CD8-positive, alpha-beta memory T cell (primary cell): ENCODE measurements at places on chromosomes 7 and 10.

GRCh38 chr10:33111488-33112051 lies 153.5 kb upstream of the ITGB1 start:
- no peak for DNase-seq

DNA sequence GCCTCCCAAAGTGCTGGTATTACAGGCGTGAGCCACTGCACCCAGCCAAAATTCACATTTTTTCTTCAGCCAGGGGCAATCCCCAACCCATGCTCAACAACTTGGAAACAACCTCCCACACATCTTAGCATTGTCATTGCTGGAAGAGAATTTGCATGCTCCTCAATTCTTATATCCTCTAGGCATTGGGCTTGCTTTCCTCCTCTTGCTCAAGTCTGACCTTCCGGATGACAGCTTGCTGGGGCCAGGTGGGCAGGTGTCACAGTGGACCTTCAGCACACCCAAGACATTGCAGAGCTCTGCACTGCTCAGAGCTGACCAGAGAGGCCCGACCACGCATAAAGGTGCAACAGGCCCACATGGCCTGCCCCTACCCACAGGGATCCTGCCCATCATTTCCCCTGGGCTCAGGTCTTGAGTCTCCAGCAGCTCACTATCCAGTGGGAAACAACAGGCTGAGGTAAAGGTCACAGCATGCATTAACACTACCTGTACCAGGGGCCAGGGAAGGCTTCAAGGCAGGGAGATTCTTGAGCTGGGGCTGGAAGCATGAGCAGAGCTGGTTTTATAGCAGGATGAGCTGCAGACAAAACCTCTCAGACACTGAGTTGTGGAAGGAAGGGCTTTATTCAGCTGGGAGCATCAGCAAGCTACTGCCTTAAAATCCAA lies 6.8 kb upstream of the GPR15LG start:
- DNase-seq = no peak

GRCh38 chr7:47827351-47827756 lies 120.9 kb downstream of the PKD1L1 start:
- no peak for DNase-seq

GRCh38 chr7:128738570-128739047 lies 550 bp upstream of the CALU start:
- DNase-seq = no peak

- no peak for DNase-seq
Measured at GRCh38 chr7:134101716-134102115, 25.4 kb upstream of the LRGUK start.

DNA sequence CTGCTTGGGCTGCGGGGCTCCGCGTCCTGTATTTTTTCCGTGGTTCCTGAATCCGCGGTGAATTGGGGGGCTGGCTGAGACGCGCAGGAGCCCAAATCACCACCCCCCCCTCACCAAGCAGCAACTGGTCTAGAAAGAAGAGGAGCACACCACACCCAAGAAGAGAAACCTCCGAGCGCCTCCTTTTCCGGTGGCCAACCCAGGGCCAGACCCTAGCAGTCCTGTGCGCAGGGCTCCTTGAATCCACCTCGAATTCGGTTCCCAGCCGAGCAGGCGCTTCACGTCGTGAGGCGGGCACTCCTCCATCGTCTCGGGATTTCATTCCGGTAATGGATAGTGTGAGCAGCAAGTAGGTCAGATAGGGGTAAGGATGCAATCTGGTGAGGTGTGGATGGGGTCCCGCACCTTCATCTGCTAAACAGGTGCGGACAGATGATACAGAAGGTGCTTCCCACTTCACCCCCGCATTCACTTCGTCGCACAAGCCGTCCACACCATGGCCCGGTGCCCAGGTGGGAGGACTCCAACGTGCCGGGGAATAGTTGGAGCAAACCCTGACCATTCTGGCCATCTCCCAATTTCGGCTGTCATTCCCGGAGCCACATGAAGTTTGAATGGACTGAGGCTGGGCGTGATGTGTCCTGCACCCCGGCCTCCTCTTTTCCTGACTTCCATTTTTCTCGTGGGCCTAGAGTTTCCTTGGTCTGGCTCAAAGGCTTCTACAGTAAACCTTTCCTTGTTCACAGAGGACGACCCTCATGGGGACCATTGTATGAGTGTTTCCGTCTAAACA lies 19.8 kb upstream of the ZNF273 start:
- no peak for DNase-seq

DNA sequence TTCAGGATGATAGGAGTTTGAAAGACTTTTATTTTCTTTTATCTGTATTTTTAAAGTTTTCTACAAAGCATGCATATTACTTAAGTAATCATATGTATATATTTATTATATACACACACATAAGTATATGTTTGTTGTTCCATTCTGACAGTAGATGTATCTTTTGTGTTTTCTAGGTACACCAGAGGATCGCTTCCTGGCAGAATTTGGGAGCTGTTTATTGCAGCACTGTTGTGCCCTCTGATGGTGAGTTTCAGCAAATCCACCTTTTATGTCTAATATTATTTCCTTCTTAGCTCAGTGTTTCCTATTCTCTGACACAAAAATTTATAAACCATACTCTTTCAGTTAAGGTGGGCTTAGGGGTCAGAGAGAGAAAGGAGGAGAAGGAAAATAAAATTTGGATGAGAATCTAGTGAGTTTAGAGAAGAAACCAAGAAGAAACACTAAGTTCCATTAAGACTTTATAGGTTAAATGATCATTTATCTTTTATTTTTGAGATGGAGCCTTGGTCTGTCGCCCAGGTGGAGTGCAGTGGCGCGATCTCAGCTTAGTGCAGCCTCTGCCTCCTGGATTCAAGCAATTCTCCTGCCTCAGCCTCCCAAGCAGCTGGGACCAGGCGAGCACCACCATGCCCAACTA lies 59.2 kb upstream of the OIT3 start:
- DNase-seq = peak; percentile 8

DNA sequence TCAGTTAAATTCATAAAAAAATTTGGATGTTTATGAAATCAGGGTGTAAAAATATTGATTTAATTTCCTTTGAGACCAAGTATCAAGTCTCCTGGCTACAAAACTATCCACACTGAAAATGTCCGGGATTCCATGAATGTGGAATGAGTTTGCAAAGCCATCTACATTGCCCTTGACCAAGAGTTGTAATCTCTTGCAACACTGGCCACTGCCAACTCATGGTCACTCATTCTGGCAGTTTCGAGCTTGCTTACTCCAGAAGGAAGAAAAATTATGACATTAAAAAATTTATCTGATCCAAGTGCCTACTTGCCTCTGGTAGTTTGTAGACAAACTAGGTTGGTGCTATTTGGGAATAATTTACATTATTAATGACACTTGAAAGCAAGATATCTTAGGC lies 84.2 kb downstream of the NPY start:
- DNase-seq = no peak

- DNase-seq = no peak
Measured at GRCh38 chr7:46178661-46179060, 257.6 kb upstream of the IGFBP3 start.

GRCh38 chr10:80405626-80406025 lies 2.7 kb upstream of the PRXL2A start:
- no peak for DNase-seq

DNA sequence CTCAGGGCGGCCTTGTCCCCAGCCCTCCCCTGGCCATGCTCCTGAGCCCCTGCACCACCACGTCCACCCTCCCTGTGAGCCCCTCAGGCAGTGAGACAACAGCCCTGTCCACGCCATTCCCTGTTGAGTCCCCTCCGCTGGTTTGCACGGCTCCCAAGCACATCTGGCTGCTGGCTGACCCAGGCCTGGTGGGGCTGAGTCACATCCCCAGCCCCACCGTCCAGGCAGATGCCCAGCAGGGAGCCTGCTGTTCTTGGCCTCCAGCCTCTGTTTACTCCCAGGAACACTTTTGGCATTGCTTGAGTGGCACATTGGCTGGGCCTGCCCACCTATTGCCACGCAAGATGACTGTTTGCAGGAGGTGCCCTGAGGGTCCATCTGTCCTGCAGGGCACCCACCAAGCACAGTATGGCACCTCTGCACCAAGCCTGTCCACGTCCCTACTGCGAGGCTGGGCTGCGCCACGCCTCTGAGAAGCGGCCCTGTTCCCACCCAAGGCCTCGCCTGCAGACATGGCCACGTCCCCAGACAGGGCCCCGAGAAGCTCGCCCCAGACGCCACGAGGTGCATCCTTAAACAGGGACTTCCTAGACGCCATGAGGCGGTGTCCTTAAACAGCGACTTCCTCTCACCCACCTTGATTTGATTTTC lies 48.4 kb upstream of the INPP5A start:
- no peak for DNase-seq

DNA sequence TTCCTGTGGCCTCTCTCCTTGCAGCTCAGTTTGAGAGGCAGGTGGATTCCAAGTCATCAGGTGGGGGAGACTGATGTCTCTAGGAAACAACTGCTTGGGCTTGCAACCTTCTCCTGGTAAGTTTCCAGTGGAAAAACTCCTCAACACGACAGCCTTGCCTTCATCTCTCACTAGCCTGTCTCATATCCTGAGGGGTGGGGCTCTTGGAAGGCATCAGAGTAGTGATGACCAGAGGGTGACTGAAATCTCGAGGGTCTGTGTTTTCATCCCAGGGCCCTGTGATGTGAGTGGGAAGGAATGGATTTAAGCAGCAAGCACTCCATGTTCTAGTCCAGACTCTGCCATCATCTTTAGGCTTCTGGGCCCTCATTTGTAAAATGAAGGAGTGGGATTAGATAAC lies 107.0 kb downstream of the NRP1 start:
- no peak for DNase-seq

- DNase-seq = no peak
Measured at GRCh38 chr10:112649006-112649821, 202.2 kb downstream of the VTI1A start.

GRCh38 chr10:65952086-65952485 lies 973.8 kb upstream of the LRRTM3 start:
- DNase-seq = no peak
